ENCODE measurements at places on chromosomes 12 and 14.

DNA sequence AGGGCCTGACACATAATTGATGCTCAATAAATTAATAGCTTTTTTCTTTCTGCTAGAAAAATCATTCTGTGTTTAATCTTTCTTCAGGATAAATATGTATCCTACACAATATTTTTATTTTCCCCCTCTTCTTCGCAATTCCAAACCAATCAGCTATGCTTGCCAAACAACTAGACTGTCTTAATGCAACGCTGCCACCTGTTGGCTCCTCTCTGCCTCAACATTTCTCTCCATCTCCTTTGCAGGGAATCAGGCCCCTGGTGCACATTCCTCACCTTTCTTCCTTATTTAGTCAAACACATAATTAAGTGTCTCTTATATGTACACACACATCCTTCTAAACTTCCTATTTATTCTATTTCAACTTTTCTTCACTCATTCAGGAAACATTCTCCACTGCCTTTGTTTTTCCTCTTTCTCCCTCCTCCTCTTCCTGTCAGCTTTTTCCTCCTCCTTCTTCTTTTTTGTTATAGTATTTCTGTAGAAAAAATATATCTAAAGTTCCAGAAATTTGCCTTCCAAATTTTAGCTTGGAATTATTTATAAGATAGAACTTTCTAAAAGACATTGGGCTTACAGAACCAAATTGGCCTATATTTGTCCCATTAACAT, 406.0 kb downstream of the PRKD1 start:
- DNase-seq, result no peak

GRCh38 chr12:39205969-39206368, 237.0 kb downstream of the KIF21A start:
- no peak for DNase-seq

DNA sequence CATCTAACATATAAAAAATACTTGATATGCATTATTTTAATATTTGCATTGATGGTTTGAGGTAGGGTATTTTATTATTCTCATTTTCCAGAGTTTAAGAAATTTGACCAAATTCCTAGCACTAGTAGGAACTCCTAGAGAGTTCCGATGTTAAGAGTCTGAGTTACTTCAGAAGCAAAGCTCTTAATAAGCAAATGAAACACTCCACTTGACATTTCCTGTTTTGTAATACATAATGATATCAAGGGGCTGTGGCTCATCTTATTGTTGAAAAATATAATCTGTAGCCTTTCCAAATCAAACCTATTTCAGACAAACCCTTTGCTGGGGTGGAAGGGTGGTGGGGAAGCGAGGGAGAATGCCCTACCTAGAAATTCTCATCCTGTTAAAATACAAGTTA, 355.5 kb downstream of the DIO2 start:
- no peak for DNase-seq

- DNase-seq, result no peak
These were observed 78.3 kb downstream of the AEBP2 start for GRCh38 chr12:19517583-19517982.

DNA sequence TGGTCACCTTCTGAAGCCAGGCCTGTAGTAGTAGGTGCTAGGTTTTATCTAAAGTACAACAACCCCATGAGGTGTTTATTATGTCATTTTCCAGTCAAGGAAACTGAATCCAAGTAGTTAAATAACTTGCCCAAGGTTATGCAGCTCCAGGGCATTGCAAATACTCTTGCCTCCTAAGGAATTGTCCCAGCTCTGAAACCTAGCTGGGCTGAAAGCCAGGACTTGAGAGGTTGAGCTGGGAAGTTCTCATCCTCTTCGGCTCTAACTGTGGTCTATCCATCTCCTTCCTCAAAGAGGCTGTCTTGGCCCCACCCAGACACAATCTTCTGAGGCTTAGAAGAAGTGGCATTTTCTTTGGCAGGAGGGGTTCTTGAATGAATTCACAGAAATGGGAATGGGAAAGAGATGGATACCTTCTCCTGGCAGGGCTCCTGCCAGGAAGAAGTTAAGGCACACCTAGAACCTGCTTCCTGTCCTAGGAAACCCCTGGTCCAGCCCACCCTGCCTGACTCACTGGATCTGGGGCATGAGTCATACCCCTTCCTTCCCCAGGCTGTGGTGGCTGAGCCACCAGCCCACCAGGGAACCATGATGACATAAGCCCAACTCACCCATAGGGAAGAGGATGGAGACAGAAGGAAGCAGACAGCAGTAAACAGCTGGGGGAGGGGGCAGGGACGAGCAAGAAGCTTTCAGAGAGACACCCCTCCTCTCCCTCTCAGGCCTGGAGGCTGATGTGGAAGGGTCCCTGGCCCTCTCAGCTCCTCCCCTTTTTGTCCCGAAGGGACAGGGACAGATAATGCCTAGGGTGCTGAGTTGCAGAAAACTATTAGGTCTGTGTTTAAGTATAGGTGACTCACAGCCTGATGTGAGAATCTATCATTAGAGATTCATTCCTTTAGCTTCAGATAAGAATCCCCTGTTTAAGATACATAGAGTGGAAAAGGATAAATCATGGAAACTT, 2.1 kb upstream of the PLEK2 start:
- no peak for DNase-seq

GRCh38 chr12:41585784-41586183, 397.7 kb downstream of the PDZRN4 start:
- DNase-seq, result no peak

- no peak for DNase-seq
These were observed 167.9 kb downstream of the FSCB start for GRCh38 chr14:44339231-44339630.

GRCh38 chr12:116382686-116383530, 105.4 kb upstream of the MED13L start:
- peak; percentile 69 for DNase-seq

DNA sequence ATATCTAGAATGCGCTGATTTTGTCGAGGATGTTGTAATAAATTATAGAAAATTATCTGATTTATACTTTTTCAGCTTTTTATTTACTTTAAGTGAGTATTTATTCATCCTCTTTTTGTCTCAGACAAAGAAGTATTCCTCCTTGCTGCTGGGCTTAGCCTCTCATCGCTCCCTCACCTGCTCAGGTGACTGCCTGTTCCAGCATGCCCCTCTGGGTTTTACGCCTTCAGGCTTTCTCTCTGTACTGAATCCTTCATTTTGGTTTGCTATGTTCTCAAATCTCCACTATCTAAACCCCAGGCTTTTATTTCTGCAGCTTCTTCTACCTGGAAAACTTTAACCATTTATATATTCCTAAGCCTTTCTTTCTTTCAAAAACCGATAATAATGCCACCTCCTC, 1650.9 kb upstream of the SEL1L start:
- DNase-seq, result no peak

GRCh38 chr12:10227648-10228047, 15.0 kb downstream of the GABARAPL1 start:
- DNase-seq, result no peak

GRCh38 chr12:27696864-27697564, 767 bp downstream of the REP15 start:
- no peak for DNase-seq

DNA sequence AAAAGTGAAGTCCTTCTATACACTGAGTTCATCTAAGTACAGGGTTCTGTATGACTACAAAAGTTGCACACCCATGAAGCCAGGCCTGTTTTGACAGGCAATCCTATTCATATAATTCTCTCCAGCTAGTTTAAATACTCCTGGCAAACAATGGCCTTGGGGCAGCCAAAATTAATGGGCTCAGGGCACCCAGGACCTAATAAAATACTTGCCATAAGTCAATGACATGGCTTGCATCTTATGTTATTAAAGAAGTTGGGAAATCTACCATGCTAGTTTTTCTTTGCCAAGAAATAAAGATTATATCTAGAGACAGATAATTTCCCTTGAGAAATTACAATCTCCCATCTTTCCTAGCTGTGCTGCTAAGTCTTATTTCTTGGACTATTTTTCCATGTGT, 11.1 kb upstream of the TMTC1 start:
- DNase-seq, result no peak

- no peak for DNase-seq
These were observed 1.3 kb downstream of the GLI1 start for GRCh38 chr12:57460841-57461275.

- DNase-seq, result no peak
These were observed 293.2 kb upstream of the CRY1 start for GRCh38 chr12:107386569-107386968.

DNA sequence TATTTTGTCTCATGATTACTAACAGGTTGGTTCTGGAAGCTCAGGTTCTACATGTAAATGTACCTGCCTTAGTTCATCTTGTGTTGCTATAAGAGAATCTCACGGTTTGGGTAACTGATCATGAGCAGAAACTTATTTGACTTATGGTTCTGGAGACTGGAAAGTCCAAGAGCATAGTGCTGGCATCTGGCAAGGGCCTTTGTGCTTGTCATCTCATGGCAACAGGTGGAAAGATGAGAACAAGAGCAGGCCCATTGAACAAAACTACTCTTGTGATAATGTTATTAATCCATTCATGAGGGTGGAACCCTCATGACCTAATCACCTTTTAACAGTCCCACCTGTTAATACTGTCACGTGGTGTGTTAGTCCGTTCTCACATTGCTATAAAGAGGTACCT, 23.3 kb downstream of the MIPOL1 start:
- no peak for DNase-seq

GRCh38 chr14:32110548-32110896, 33.4 kb downstream of the ARHGAP5 start:
- DNase-seq, result no peak

DNA sequence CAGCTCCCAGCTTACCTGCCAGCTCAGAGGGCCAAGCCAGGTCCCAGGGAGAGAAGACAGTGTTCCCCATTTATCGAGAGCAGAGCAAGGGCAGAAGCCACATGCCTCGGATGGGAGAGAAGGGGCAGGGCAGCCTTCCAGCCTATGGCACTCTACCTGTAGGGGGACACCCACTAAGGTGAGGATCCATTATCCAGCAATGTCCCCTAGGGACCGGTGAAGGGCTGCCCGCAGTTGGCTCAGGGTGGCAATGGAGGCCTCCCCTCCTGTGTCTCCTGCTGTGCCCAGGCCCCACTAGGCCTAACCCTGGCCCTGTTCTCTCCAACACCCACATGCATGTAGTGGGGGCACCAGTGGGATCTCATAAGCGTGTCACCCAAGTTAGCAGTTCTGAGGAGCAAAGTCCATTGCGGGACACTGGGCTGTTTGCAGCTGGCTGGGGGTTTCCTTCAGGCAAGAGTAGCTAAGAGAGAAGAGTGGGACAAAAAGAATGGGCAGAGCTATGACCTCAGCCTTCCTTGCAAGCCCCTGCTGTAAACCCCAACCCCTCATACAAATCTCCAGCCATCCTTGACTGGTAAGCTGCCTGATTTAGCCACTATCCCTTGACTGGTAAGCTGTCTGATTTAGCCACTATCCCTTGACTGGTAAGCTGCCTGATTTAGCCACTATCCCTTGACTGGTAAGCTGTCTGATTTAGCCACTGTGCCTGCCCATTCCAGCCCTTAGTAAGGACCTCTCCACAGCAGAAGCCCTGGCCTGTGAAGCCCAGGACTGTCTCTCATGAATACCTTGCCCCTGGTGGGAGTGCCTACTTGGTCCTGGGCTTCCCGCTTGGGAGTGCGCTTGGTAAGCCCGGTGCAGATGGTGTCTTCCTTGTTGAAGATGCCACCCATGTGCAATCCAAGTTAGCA, 5.2 kb upstream of the ASB2 start:
- no peak for DNase-seq

GRCh38 chr14:52802597-52802996, 11.2 kb upstream of the GNPNAT1 start:
- DNase-seq, result no peak

GRCh38 chr12:127489061-127489460, 777.9 kb upstream of the TMEM132C start:
- no peak for DNase-seq

DNA sequence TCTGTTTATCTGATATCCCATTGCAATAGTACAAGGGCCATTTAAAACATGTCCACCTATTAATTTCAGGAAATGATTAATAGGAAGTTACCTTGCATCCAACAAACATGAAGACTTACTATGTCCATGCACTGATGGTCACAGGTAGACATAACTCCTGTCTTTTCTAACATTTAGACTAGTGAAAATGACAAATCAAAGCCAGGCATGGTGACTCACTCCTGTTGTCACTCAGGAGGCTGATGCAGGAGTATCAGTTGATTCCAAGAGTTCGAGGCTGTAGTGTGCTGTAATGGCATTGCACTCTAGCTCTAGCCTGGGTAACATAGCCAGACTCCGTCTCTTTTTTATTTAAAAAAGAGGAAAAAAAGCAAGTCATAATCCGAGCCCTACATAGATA, 14.8 kb downstream of the HSP90B1 start:
- no peak for DNase-seq

DNA sequence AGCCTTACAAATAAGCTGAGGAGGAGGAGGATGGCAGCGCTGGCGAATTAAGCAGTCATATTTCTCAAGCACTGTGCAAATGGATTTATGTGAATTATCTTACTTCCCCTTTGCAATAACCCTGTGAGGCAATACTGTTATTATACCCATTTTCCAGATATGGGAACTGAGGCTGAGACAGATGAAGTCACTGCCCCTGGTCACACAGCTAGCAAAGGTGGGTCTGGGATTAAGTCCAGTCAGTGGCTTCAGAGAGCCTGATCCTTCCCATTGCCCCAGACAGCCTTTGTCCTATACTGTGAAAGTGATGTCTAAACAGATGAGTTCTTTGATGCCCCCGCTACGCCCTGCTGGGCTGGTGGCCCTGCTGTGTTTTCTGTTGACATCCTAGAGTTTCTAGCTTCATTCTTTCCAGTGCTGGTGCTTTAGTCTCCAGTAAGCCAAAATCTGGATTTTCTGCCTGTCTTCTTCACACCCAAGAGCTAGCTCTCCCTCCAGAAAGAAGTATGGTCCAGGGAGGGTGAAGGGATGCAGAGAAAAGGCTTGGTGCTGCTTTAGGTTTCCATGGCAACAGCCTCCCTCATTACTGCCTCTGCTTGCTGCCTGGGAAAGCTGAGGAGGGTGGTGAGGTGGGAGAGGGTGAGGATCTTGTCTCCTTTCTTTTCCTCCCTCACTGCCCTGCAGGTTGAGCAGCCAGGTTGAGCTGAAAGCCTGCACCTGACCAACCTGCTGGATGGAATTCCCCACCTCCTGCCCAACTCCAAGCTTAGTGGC, 30.7 kb downstream of the TMEM63C start:
- DNase-seq, result no peak

- DNase-seq, result no peak
These were observed 137.3 kb downstream of the MSRB3 start for GRCh38 chr12:65415826-65416225.

GRCh38 chr12:75444429-75445136, 36.0 kb upstream of the GLIPR1 start:
- no peak for DNase-seq

GRCh38 chr12:125314051-125314755, 249.0 kb downstream of the AACS start:
- no peak for DNase-seq

DNA sequence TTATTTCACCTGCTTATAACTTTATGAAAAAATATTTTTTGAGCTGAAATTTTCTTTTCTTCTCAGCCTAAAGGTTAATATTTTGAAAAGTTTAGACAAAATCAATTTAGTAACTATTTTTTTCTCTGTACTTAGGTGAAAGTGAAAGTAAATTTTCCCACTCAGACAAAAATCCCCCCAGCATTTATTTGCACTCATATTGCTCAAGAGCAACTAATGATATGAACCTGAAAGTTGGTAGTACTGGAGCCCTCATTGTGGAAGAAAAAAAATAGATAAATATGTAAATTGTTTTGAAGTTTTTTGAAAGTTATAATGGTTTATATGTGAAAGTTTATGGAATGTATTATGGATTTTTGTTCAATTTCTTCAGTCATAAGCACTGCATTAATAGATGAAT, 1005.9 kb upstream of the ATXN7L3B start:
- no peak for DNase-seq
